ENCODE measurements at places on chromosomes 7 and 10.

DNA sequence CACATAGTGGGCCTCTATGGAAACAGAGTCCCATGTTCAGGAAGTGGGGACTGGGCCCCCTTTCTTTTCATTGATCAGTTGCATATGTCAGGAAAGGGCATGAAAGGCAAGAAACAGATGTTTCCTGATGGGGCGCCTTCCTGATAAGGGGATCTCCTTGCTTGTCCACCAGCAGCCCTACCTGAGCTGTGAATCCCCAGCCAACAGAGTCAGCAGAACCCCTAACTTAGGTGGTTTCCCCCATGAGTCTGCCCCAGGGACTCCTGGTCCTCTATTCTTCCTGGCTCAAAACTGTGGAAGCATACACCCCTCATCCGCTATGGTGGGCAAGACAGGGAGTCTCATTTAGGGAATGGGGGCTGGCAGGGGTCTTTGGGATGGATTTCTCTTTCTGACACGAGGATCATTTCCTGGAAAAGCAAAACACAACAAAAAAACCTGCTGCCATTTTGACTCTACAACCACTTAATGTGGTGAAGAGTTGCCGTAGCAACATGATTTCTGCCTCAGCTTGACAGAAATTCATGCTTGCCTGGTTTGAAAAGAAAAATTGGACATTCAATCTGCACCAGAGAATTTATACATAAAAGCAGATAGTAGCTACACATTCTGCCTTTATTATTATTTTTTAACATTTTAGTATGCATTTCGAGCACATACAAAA lies 119.8 kb downstream of the SPAG6 start:
- DNase-seq, result no peak

GRCh38 chr10:97836446-97836845 lies 13.2 kb upstream of the GOLGA7B start:
- no peak for DNase-seq

- no peak for DNase-seq
These were observed 197.8 kb upstream of the TMEM72 start for GRCh38 chr10:44713307-44713706.

DNA sequence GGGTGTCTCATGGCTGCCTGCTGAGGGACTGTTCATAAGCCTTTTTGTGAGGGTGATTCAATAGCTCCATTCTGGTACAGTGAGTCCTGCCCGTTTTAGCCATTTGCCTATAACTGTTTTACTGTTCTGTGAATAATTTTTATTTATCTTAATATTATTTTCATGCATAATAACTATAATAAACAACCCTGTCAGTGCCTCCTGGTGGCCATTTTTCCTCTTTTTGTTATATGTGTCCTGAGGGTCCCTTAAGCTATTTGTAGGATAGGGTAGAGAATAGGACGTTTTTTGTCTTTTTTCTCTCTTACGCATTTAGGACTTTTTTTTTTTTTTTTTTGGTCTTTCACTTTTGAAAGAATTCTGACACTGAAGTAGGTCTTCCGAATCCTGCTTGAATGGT lies 2.9 kb downstream of the C1QL3 start:
- DNase-seq, result no peak

GRCh38 chr7:113774182-113774807 lies 144.5 kb downstream of the PPP1R3A start:
- no peak for DNase-seq

DNA sequence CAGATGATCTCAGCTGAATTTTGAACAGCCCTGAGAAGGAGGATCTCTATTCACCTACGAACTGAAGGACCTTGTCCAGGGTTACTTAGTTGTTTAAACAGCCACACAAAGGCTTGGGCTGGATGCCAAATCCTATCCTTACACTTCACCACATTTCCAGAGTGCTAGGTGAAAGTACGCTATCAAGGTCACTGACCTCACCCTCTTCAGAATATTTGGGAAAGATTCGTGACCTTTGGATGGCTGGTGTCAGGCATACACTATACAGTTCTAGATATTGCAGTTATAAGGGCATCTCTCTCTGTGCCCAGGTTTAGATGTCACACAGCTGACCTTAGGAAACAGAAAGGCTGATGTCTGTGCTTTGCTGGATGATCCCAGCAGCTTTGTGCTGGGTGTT lies 61.2 kb upstream of the ABLIM1 start:
- DNase-seq, result no peak

- DNase-seq, result no peak
These were observed 846 bp upstream of the CALML5 start for GRCh38 chr10:5500162-5500670.

DNA sequence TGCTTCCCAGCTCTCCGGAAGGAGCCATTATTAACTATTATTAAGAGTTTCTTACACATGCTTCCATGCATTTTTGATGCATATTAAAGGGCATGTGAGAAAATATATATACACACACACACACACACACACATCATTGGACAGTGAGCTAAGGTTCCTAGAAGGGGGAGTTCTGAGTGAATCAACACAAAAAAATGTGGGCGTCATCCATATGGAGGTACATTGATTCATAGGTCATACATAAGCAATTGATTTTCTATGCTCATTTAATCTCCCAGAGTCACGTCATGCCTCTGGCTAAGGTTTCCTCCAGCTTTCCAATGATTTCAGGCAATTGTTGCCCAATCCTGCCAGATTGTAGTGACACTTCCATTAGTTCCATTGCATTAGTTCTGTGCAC lies 269.4 kb downstream of the DNAJB9 start:
- no peak for DNase-seq

- peak; percentile 66 for DNase-seq
These were observed 21.0 kb upstream of the GNA12 start for GRCh38 chr7:2864999-2865670.

- no peak for DNase-seq
These were observed 202.0 kb downstream of the ARL4A start for GRCh38 chr7:12889391-12889790.

DNA sequence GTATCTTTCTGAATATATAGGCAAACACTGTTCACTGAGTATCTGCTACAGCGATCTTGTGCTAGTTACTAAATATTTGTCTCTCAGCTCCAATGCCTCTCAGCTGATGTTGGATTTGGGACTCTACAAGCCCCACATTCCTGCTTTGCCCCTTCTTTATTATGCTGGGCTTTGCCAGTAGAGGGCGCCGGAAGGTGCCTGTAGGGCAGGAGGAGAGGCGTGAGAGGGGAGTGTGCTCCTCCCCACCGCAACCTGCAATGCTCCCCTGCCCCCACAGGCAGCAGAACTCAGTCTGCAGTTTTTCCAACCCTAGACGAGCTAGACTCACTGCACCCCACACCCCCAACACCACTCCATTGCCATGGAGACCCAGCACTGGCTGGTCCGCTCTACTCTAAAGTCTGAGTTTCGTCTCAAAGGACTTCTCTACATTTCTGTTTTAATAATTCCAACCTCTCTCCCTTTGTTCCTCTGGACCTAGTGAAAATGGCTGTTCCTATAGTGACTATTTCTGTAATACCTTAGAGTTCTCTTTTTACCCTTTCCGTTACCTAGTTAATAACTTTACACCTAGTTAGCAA lies 337.6 kb downstream of the CCSER2 start:
- peak; percentile 5 for DNase-seq

DNA sequence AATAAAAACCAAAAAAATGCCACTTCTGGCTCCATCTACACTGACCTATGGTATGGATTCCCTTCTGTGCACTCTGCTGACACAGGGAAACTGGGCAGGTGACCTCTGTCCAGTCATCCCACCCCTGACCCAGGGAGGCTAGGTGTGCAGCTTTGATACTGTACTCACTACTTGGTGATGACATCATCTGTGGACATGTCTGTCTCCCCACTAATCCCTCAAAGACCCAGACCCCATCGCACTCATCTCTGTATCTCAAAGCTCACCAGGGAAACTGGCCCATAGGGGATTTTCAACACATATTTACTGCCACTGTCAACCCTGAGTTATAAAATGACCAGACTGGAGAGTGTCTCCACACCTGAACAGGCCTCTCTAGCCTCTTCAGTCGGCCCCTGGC lies 10.6 kb downstream of the SGMS1 start:
- DNase-seq, result no peak

DNA sequence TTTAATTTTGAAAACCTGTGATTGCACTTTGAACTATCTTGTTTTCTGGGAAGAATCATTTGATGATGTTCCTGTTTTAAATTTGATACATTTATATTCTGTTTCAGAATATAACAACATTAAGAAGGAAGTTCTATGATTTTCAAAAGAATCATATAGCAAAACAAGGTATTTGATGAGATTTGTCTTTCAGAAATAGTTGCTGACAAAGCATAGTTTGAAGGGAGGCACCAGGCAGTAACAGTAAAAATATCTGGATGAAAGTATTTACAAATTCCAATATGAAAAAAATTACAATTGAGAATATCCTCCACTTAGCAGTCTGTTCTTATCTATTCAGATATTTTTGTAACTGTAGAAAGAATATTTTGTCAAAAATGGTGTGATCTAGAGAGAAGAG lies 266.1 kb upstream of the CSTF2T start:
- DNase-seq, result no peak

GRCh38 chr10:5465976-5466450 lies 33.4 kb downstream of the CALML5 start:
- DNase-seq, result no peak

Measured in stimulated activated CD4-positive, alpha-beta T cell treated with anti-CD3 and anti-CD28 coated beads, Interleukin-4, amount 100 ng/mL, for 4 hours (primary cell).